ENCODE measurements at places on chromosomes 1 and 21.
A peak's percentile ranks its signal among the peaks of the same experiment; 100 is the strongest.

- DNase-seq: no peak
Measured at GRCh38 chr1:21912038-21912758, 24.9 kb downstream of the HSPG2 start.

GRCh38 chr1:3042481-3042880 is 21.2 kb downstream of the ACTRT2 start:
- DNase-seq: no peak

GRCh38 chr1:154883919-154884868 is 14.1 kb upstream of the KCNN3 start:
- no peak for DNase-seq

DNA sequence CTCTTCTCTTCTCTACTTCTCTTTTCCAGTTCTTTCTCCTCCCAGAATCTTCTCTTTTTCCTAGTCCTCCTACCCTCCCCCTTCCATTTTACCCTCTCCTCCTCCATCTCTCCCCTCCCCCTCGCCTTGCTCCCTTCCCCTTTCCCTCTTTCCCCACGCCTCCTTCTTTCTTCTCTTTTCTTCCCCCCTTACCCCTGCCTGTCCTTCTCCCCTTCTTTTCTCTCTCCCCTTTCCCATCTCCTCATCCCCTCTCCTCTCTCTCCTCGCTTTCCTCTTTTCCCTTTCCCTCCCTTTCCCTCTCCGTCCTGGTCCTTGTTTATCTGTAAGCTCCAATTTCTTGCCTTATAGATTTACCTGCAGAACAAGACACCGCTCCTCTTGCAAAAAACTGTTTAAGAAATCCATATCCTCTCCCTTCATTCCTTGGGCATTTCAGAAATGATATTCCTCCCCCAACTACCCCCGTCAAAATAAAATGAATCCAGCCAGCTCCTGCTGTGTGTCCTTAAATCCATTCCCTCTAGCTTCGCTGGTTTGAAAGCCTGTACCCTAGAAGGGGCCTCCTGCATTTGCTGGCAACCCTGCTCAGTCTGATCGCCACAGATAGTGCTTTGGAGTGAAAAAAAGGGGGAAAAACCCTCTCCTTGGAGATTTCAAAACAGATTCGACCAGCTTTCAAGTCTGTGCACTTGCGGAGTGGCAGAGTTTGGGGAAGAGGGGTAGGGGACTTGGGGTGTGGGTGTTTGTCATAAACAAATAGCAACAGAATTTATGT is 89.4 kb downstream of the PAPPA2 start:
- DNase-seq: no peak

DNA sequence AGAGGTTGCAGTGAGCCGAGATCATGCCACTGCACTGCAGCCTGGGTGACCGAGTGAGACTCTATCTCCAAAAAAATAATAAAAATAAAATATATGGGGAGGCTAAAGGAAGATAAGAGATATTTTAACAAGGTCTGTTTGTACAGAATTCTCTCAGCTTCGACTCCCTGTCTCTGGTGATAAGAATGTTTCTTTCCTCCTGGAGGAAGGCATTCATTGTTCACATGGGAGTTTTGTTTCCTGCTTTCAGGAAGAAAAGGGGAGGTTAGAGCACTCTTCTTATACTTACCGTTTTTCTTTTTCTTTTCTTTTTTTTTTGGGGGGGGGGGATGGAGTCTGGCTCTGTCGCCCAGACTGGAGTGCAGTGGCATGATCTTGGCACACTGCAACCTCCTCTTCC is 2.0 kb upstream of the NAXE start:
- no peak for DNase-seq

DNA sequence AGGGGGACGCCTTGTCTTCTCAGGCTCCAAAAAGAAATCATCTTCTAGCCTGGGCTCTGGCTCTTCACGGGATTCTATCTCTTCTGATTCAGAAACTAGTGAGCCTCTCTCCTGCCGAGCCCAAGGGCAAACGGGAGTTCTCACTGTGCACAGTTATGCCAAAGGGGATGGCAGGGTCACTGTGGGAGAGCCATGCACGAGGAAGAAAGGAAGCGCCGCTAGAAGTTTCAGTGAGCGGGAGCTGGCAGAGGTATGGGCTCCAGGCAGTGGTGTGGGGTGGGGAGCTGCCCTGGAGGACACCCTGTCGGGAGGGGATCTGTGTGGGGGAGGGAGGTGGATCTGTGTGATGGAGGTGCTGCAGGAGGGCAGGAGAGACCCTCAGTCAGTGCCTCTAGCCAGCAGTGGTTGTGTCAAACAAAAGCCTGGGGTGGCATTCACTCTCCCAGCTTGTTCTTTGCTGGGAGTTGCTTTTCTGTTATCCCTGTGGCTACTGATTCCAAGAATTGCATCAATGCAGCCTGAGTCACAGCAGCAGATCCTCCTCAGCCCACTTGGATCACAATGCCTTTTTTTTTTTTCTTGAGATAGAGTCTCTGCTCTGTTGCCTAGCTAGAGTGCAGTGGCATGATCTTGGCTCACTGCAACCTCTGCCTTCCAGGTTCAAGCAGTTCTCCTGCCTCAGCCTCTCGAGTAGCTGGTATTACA is 21.8 kb downstream of the KDM4A start:
- DNase-seq: no peak

DNA sequence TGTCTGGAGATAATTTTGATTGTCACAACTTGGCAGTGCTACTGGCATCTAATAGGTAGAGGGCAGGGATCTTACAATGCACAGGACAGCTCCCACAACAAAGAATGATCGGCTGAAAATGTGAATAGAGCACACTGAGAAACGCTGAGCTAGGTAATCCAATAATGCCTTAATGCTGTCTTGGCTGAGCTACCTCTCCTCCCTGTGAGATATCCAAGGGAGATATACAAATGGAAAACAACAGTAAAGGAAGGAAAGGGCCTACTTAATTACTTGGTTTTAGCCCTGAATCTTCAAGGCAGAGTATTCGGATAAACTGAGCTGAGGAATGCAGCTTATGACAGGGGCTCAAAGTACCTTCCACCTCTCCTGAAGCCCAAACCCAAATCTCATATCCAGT is 2.9 kb downstream of the DNASE2B start:
- no peak for DNase-seq

GRCh38 chr1:41847733-41848132 is 71.0 kb downstream of the HIVEP3 start:
- no peak for DNase-seq

- peak; percentile 21 for DNase-seq
Measured at GRCh38 chr1:152870831-152871730, 7.0 kb upstream of the SMCP start.

DNA sequence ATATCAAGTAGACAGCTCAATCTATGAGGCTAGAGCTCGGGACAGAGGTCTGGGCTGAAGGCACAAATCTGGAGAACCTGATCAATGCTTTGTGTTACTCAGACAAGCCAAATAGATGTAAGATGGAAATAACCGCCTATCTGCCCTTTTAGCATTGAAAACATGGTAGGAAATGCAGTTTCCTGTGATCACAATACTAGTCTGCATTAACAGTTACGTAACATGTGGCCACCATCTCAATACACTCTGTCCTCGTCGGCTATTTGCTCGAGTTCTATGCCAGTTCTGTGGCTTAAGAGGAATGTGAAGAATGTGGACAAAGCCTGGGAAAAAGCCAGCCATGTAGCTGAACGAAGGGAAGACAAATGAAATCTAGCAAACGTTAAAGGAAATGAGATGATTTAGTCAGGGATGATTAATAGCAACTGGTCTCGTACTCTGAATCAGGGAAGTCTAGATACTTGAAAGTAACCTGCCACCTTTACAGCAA is 73.3 kb downstream of the HSF2BP start:
- DNase-seq: no peak

- no peak for DNase-seq
Measured at GRCh38 chr1:6972399-6972798, 187.1 kb downstream of the CAMTA1 start.

GRCh38 chr1:243713470-243714186 is 136.4 kb downstream of the AKT3 start:
- peak; percentile 5 for DNase-seq
